Astrocyte (in vitro differentiated cells and primary cell): ENCODE measurements at places on chromosomes 11 and 22.

GRCh38 chr11:59206635-59207034, 6.1 kb downstream of the MPEG1 start:
- no peak overlapping the region for H3K4me3 ChIP-seq
- no peak overlapping the region for H3K27ac ChIP-seq
- peaks cover 20% of the 10 kb centered on the region for H3K4me1 ChIP-seq
- DNase-seq, result no peak

DNA sequence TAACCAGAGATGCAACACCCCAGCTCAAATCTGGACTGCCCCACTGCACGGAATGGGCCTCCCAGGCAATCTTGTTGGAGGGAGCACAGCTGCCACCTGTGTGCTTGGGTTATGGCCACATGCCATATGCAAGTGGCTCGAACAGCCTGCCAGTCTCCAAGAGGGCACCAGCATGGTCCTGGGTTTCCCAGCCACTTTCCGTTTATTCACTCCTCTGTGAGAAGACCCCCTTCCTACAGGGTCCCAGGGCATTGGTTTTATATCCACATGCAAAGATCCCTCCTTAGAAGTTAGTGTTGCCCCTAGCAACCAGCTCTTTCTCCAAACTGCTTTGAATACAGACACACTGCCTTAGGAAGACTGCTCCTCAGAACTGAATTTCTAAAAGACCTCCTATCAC, 487.8 kb downstream of the BUD13 start:
- no peak overlapping the region for H3K4me3 ChIP-seq
- no peak overlapping the region for H3K27ac ChIP-seq
- DNase-seq, result no peak
- H3K27me3 ChIP-seq, result no peaks in the 10 kb centered on the region
- H3K4me1 ChIP-seq, result no peaks in the 10 kb centered on the region

- no peaks in the 10 kb centered on the region for H3K36me3 ChIP-seq
- no peak overlapping the region for H3K27ac ChIP-seq
- H3K27me3 ChIP-seq, result peaks cover 30% of the 10 kb centered on the region
- H3K4me1 ChIP-seq, result peaks cover 11% of the 10 kb centered on the region
- no peak overlapping the region for H3K4me3 ChIP-seq
- DNase-seq, result peak; percentile 34
These were observed 2.3 kb upstream of the TYMP start for GRCh38 chr22:50531962-50532674.

DNA sequence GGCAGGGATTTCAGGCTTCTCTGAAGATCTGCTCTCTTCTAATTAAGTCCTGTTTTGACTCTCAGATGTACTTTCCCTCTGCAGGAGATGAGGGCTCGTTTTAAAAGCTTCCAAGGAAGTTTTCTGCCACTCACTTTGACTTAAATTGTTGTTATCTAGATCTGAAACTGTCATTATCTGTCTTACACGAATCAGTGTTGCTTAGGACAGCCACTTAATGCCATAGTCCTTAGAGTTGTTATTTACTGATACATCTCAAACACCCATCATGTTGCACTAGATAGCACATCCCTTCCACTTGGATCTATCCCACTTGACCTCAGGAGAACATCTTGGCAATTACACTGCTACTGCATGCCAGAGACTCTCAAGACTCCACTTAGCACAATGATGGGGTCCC, 86.9 kb upstream of the FAT3 start:
- no peak overlapping the region for H3K27ac ChIP-seq

DNA sequence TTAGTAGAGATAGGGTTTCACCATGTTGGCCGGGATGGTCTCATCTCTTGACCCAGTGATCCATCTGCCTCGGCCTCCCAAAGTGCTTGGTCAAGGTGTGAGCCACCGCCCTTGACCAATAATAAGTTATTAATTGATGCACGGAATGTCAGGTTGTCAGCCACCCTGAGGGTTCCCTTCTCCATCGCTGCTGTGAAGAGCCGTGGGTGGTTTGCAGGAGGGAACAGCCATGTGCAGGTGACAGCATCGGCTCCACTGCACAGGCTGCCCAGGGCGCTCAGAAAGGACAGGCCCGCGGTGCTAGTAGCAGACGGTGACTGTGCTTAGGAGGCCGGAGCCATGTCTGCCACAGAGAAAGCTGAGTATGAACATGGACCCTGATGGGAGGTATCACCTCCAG, 814.0 kb downstream of the BRD1 start:
- no peaks in the 10 kb centered on the region for H3K4me1 ChIP-seq
- no peak overlapping the region for H3K27ac ChIP-seq
- no peak overlapping the region for H3K4me3 ChIP-seq
- DNase-seq, result no peak
- H3K36me3 ChIP-seq, result no peaks in the 10 kb centered on the region
